ENCODE measurements at places on chromosomes 4 and X.

DNA sequence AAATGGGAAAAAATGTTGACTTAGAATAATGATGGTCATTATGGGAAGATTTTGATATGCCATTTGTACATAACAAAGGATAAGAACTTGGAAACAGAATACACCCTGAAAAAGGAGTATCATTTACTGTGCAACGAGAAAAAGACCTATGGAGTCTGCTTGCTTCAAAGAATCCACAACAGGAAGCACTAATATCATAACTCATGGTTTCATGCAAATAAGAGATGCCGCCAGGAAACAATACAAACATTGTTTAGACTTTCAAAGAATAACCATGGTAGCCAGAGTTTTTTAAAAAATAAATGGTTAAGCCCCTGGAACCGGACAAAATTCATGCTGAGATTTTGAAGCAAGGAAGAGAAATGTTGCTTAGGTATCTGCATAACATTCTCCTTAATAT, 139.9 kb upstream of the ETNPPL start:
- no peak for DNase-seq

DNA sequence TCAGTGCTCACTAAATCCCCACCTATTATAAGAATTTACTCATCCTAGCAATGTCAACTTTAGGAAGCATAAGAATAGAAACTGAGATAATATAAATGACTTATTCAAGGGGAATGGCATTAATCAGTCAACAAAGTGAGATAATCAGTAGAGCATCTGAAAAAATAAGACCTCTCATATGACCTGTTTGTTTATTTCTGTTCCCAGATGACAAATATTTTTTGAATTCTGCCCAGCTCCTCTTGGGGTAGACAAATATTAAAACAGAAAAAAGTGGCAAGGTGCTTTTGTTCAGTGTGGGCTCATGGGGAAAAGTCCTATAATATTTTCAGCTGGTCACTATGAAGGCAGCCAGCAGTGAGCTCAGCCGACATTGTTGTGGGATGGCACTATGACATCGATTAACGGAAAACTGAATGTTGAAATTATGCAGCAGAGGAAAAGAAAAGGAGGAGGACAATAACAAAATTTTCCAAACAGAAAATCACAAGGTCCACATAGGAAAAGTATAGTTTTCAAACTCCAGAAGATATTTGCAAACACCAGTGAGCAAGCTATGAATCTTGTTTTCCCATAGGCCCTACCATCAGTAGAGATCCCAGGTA, 109.6 kb downstream of the ANXA3 start:
- peak; percentile 45 for DNase-seq

- DNase-seq, result peak; percentile 15
These were observed 1.7 kb downstream of the CTBP1 start for GRCh38 chr4:1246901-1247863.

GRCh38 chr4:91127192-91127591, 1000.0 kb downstream of the CCSER1 start:
- DNase-seq, result no peak

DNA sequence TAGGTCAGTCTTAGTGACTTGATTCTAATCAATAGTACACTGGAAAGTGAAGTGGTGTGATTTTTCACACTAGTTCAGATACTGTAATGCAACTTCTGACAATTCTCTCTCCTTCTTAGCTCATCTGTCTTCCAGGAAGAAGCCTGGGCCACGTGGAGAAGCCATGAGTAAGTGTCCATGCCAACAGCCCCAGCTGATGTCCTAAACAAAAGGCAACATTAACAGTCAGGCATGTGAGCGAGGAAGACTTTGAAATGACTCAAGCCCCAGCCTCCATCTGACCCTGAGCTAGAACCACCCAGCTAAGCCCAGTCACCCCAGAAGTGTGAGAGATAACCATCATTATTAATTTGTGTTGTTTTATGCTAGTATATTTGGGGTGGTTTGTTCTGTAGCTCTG, 115.7 kb upstream of the MAGEB16 start:
- DNase-seq, result peak; percentile 0
